GM04503 (cell line): ENCODE measurements at places on chromosomes 16 and 17.

GRCh38 chr17:76732734-76733617 is 4.2 kb downstream of the SRSF2 start:
- no peak for DNase-seq

GRCh38 chr17:49469831-49470810 is 25.0 kb upstream of the NGFR start:
- no peak for DNase-seq

- DNase-seq = no peak
These were observed 9.8 kb downstream of the PGS1 start for GRCh38 chr17:78387977-78388941.

DNA sequence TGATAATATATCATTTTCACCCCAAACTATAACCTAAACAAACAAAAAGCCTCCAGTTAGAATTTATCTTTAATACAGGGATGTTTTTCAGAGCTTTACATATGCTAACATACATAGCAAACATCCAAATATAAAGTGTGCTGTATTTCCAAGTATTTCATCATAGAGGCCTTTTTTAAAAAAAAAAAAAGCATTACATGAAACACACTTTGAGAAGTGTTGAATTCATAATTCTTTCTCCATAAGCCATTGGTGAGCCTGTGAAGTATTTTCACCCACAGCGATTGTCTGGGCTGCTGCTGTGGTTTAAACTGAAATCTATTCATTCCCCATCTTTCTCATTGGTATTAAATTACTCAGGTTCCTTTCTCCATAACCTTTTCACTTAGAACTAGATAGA is 503.4 kb upstream of the CDH8 start:
- DNase-seq = no peak

- no peak for DNase-seq
These were observed 1.2 kb upstream of the RARA start for GRCh38 chr17:40307740-40308239.

DNA sequence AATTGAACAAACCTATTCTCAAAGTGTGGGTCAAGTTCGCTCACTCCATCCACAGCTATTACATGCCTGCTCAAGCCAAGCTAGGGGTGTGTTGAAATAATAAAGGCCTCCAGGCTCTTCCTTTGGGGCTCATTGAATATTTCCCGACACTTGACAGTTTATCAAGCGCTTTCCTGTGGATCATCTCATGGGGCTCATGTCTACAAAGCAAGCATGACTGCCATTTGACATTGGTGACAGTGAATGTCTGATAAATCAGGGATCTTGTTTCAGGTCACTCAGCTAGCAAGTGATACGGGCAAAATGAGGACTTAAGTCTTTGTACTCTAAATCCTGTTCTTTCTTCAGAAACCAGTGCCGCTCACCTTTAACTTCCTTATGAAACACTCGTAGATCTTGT is 542.6 kb downstream of the TOX3 start:
- DNase-seq = no peak

- DNase-seq = peak; percentile 83
These were observed 5.9 kb downstream of the PHAF1 start for GRCh38 chr16:67115639-67116038.

DNA sequence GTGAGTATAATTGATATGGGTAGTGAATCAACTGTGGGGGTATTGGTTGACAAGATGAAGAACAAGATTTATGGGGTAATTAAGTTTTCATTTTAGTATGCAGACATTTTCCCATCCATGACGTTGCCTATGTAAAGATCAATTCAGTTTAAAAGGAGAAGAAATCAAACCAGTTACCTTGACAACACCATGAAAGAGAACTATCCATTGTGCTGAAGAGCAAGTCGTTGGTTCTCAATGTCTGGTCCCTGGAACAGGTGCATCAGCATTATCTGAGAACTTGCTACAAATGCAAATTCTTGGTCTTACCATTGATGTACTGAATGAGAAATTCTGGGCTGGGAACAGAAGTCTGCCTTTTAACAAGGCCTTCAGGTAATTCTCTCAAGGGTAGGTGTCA is 801 bp upstream of the OR4D2 start:
- DNase-seq = no peak

GRCh38 chr16:31107465-31107867 is 720 bp upstream of the BCKDK start:
- DNase-seq = no peak

- DNase-seq = no peak
These were observed 74.2 kb downstream of the CRISPLD2 start for GRCh38 chr16:84893849-84894599.

- no peak for DNase-seq
These were observed 689 bp upstream of the TBC1D24 start for GRCh38 chr16:2473999-2474876.

DNA sequence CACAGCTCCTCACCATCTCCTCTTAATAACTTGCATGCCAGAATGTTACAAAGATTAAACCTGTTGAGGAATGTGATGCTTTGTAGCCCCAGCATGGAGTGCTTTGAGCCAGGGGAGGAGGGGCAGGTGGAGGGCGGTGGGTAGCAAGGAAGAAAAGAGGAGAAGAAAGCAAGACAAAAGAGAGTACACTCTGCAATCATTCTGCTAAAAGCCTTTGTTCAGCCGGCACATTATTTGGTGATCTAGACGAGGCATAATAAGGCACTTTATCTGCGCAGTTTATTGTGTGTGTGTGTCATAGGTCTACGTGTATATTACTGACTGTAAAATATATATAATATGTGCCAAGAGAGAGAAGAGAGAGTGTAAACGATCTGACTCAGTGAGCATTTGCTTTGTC is 139.1 kb downstream of the SOX9 start:
- no peak for DNase-seq

DNA sequence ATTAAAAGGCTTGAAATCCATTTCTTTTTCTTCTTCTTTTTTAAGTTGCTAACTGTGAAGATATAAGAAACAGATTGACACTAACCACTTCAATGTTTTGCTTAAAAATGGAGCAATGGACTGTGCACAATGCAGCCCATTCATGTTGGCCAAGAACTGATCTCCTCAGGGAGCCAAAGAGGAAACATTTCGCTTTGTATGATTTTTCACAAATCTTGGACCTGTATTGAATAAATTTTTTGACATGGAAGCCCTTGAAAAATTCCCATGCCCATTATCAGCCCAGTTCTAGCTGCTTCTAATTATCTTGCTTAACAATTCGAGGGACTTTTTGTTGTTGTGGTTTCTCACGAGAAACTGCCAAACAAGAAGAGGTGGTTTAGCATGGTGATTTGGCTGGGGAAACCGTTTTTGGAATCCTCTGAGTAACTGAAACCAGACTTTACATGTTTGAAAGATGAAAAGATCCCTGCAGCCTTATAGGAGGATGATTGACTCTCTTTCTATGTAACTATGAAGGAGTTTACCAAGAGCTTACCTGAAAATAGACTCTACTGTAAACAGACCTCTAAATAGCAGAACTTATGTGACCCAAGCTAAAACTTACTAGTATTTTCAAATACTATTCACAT is 1389.4 kb upstream of the GOT2 start:
- no peak for DNase-seq

DNA sequence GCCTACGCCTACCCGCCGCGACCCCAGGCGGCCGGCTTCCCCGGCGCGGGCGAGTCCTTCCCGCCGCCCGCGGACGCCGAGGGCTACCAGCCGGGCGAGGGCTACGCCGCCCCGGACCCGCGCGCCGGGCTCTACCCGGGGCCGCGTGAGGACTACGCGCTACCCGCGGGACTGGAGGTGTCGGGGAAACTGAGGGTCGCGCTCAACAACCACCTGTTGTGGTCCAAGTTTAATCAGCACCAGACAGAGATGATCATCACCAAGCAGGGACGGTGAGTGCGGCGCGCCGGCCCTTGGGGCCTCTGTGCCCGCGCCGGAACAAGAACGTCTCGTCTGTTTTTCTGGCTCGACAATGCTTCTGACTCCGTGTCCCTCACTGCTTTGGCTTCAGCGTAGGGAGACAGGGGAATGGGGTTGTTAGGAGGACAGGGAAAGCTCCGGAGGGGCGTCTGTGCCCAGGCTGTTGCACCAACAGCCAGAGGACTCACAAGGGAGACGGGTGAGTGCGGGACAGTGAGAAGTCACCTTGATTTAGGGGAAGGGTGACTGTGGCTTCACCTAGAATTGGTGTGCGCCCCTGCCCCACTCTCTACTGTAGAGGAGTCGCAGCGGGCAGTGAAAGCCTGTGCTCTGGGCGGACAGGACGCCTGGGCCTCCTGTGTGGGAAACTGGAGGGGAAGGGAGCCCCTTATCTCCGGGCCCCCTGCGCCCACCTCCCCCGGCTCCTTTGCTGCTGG is 806 bp downstream of the TBX21 start:
- DNase-seq = no peak

- DNase-seq = no peak
These were observed 56.0 kb downstream of the CYB561 start for GRCh38 chr17:63390090-63390489.

DNA sequence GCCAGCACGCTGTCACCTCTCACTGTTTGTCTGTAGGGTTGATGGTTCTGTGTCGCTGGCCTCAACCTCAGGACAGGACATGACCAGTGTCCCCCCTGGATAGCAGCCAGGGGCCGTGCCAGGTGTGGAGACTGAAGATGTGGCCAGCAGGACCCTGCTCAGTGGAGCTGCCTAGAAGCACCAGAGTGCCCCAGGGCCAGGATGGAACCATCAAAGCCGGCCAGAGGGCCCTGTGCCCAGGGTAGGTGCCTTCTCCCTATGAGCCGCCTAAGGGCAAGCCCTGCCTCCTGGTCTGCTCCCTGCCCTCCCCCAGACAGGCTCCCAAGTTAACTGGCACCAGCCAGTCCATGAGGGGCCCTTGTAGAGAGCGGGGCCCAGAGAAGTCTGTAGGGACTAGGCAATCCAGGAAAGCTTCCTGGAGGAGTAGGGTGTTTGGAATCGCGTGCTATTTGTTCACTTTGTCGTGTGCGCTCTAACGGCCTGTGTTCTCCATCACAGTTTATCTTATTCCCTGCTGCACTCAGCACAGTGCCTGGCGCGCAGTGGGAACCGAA is 546 bp upstream of the NDUFB10 start:
- no peak for DNase-seq

DNA sequence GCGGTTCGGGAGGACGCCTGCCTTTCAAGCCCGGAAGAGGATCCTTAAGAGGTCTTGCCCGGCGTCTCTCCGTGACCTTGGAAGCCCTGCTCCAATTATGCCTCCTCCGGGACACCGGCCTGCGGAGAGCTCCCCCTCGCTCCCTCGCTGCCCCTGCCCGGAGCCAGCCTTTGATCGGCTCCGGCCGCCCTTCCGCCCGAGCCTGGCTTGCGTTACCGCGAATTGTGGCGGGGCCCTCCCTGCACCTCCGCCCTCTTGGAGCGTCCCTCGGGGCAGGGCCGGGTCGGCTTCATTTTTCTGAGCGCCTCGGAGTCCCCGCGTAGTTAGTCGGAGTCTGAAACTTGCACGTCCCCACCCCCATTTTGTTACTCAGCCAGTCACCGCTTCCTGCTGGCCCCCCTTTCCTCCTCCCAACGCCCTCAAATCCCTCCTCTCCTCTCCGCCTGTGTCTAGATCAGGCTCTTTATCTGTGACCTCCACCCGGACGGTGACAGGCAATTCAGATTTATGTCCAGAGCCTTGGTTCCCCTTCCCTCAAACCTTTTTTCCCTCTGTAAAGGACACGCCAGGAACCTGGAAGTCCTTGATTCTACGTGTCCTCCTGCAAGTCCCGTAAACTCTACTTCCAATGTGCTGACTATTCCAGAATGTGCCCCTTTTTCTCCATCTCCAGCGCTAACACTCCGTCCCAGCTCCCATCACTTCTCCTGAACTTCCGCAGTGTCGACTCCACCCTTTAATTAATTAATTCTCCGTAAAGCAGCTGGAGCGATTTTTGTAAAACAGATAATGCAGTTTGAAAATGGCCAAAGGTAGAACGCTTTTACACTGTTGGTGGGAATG is 569 bp upstream of the RABEP2 start:
- peak; percentile 42 for DNase-seq

DNA sequence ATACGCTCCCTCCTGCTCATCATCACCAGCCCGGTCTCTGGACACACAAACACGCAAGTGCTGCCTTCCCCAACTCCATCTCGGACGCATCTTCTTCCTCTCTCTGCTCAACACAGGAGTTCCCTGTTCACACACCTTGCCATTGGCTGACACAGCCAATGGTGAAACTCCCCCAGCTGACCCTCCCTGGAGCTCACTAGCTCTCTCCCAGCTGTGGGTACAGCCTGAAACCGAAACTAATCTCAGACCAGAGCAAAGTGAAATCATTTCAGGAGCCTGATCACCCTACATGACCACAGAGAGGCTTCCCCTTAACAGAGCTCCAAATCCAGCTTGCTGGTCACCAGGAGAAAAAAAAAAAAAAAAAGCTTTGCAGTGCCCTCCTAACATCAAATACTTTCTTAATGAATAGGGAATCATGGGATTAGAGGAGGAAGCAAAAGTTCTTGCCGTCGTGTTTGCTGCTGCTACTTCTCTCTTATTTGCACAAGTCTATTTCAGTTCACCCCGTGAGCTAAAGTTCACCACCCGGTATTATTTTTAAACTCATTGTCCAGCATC is 8.3 kb downstream of the CUEDC1 start:
- DNase-seq = no peak

DNA sequence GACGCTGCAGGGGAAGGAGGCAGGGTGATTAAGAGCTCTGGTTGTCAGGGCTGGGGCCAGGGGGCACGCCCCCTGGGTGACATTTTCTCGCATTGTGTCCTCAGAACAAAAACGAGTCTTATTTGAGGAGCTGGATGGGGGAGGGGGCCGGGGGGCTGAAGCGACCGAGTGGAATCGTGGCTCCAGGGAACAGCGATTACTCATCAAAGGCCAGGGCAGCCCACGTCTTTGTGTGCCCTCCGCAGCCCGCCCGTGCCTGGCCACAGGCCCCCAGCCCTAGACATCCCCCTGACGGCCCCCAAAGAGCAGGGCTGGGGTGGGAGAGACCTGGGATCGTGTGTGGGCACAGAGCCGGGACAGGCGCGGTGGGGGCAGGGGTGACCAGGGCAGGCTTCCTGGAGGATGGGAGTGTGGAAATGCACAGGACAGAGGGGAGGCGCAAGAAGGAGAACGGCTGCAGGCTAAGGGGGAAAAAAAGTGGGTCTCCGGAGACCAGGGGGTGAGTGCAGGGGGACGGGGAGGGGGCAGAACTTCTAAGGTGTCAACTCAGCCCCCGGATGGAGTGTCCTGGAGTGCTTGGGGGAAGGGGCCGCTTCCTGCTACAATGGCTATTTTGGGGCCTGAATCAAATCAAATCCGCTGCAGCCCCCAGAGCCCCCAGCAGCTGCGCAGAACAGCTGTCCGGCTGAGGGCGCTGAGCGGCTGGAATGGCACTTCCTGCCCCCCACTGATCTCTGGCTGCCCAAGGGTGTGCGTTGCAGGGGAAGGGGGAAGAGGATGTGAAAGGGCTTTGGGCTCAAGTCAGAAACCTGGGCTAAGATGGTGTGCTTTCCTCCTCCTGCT is 24.0 kb upstream of the PHB1 start:
- no peak for DNase-seq
